ENCODE measurements at places on chromosomes 2 and 18.

- DNase-seq = no peak
Measured at GRCh38 chr2:128366713-128367511, 48.2 kb upstream of the HS6ST1 start.

GRCh38 chr2:31390324-31390723 lies 24.2 kb downstream of the XDH start:
- DNase-seq = no peak

GRCh38 chr2:115084446-115084845 lies 642.0 kb downstream of the DPP10 start:
- DNase-seq = no peak

GRCh38 chr2:68404164-68404563 lies 39.1 kb downstream of the PLEK start:
- DNase-seq = no peak

DNA sequence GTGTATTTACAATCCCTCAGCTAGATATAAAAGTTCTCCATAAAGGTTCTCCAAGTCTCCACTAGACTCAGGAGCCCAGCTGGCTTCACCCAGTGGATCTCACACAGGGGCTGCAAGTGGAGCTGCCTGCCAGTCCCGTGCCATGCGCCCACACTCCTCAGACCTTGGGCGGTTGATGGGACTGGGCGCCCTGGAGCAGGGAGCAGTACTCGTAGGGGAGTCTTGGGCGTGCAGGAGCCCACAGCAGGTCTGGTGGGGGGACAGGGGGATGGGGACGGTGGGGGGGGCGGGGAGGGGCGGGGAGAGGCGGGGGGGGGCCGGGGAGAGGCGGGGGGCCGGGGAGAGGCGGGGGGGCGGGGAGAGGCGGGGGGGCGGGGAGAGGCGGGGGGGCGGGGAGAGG lies 54.7 kb upstream of the RND3 start:
- DNase-seq = no peak

- DNase-seq = no peak
Measured at GRCh38 chr18:21053127-21053526, 58.5 kb downstream of the ROCK1 start.

DNA sequence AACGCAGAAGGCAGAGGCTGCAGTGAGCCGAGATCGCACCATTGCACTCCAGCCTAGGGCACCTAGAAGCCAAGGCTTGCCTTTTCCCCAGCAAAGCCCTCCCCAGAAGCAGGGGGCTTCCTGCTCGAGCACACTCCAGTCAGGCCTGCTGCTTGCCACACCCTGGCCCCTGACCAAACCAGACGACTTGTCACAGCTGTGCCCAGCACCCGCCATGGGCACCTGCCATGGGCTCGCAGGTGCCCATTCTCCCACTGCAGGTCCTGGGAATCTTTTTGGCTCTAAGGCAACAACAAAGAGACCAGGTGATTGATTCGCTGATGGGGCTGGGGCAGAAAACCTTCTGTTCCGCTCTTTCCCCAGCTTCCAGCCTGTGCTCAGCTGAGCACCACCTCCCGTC lies 4.9 kb downstream of the KCNK3 start:
- DNase-seq = no peak

GRCh38 chr18:49432602-49433001 lies 27.8 kb downstream of the DYM start:
- DNase-seq = no peak

DNA sequence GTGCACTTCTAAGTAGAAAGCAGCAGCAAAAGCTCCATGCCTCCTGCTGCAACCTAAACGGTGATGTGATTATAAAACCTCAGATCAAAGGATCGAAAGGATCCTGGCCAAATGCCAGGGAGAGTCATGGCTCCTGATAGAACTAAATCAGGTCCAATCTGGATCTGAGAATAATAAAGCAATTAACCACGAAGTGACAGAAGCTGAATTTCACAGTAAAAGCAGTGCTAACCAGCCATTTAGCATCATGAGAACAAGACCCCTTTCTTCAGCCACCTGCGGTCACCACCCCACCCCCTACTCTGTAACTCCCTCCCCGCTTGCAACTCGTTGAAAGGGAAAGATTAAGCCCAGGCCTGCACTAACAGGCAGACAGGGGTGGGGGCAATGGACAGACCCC lies 748.7 kb downstream of the BCL11A start:
- DNase-seq = no peak

- no peak for DNase-seq
Measured at GRCh38 chr2:231884438-231885140, 41.6 kb downstream of the NPPC start.

- DNase-seq = no peak
Measured at GRCh38 chr2:150129921-150130575, 357.4 kb downstream of the RND3 start.

DNA sequence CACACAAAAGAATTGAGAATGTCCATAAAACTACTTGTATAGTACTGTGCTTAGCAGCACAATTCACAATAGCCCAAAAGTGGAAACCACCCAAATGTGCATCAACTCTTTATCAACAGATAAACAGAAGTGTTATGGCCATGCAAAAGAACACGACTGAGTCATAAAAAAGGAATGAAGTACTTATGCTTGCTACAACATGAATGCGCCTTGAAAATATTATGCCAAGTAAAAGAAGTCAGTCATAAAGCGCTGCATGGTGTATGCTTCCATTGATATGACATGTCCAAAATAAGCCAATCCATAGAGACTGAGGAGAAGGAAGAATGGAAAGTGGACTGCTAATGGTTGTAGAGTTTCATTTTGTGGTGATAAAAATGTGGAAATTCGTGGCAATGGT lies 12.1 kb upstream of the MAP2 start:
- DNase-seq = no peak

DNA sequence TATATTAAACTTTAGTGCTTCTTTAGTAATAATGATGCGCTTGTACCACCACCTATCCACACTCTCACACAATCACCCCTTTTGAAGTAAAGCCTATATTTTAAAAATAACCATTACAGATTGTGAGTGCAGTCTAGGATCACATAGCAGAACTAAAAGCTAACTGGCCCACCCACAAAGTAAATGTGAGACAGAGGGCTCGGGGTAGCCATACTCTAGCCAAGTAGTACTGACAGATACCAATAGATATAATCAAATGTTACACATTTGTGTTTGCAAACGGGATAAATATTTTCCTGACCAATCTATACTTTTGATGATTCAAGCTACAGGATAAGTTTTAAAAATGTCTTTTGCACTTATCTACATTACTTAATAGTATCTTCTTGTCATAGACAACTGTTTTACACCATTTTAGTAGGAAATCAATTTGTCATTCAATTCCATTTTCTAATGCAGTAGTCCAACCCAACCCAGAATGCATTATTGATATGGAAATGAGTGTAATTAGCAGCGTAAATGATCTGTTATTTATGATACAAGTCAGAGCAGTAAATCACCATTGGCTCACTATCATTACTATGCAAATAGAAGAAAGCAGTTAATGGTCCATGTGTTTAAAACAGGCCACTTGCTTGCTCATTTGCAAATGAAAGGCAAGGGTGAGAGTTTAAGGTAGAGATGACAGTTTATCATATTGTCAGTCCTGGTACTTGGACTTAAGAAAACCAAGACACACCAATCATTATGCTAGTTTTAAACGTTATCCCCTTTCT lies 111.8 kb downstream of the ERBB4 start:
- DNase-seq = no peak

- no peak for DNase-seq
Measured at GRCh38 chr18:44735096-44735495, 54.4 kb downstream of the SETBP1 start.

- DNase-seq = no peak
Measured at GRCh38 chr2:161471631-161472030, 55.5 kb downstream of the TBR1 start.

DNA sequence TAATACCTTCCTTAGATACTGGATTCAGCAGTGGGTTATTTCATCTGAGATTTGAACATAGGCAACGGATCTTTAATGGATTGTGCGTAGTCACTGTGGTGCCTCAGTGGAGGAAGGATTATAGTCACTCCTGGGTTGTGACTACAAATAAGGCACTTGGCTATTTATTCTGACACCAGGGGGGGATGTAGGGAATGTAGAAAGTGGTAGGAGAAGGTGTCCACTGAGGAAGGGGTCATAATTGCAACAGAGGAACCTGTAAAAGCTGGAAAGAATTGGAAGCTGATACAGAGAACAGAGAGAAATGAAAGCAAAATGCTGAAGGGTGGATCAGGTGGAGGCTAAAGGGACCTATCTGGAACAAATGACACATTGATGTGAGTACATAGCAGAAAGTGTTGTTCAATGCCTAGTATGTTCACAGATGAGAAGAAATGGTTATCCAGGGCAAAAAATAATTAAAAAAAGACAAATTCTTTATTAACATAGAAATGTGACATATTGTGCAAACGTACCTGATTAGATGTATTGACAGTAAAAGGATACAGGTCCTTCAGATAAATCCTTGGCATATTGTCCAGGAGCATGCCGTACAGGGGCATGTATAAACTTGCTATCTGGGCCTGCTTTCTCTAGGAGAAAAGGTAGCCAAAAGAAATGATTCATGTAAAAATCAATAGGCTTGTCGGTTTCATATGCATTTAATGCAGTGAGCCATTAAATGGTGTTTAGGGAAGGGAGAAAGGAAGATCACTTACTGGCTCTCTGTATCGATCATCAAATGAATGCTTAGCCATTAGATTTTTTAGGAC lies 91.2 kb upstream of the CCDC195 start:
- no peak for DNase-seq

DNA sequence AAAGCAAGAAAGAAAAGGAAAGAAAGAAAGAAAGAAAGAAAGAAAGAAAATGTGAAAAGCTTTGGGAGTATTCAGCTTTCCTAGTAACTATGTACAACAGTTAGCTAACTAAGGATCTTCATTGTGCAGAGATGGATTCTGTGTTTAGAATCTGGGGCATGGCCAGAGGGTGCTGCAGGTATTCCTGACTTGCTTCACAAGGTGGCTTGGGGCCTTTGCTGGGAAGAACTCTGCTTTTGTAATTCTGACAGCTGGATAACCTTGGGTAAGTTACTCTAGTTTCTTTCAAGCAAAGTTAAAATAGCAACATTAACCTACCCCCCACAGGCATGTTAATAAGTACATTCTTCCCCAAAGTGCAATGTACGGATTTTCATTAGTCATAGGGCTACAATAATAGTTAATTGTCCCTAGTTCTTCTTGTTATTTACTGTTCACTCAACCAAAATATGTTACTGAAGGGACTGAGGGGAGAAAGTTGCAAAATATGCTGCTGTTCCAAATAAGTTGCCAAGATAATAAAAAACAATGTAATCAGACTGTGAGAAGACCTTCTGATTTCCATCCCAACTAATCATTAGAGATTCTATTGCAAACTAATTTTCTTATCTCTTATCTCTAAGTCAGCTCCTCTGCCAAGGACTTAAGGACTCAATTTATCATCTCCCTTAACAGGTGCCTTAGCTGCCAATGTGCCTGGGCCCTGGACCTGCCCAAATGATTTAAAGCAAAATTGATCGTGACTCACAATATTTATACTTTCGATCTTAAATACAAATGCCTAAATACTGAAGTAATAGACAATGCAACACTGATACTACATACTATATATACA lies 50.3 kb downstream of the SERPINB8 start:
- no peak for DNase-seq

GRCh38 chr18:3692113-3692621 lies 242.2 kb downstream of the TGIF1 start:
- DNase-seq = no peak

GRCh38 chr2:119683074-119683712 lies 4.2 kb downstream of the TMEM177 start:
- DNase-seq = no peak

DNA sequence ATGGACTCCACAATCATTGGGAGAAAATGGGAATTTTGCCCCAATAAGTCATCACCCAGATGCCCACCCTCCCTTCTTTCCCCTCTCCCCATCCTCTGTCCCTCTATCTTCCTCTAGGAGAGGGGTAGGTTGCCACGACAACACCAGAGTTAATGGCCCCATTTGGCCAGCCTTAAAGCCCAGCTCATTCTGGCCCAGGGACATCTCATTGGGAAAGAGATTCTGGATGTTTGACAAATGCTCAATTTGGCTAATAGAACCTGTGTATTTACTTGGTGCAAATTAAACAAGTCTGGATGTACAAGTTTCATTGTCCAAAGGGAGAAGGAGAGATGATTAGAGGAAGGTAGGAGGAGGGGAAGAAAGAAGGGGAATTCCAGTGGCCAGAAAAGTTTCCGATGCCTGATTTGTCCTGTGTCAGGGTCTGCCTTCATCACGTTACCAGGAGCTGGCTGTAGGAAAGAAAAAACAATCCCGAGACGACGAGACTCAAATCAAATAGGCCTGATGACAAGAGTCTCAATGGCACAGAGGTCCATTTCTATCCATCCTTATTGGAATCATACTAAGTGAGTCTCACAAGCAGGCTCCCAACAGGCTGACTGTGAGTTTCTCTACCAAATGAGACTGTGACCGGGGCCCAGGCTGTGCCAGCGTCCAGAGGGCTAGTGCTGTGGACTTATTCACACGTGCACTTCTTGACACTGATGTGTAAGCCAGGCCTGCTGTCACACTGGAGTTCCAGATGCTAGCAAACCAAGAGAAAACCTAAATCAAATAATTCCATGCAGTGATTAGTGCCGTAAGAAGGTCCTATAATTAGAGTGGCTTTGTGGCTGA lies 265.2 kb upstream of the APCDD1 start:
- no peak for DNase-seq

DNA sequence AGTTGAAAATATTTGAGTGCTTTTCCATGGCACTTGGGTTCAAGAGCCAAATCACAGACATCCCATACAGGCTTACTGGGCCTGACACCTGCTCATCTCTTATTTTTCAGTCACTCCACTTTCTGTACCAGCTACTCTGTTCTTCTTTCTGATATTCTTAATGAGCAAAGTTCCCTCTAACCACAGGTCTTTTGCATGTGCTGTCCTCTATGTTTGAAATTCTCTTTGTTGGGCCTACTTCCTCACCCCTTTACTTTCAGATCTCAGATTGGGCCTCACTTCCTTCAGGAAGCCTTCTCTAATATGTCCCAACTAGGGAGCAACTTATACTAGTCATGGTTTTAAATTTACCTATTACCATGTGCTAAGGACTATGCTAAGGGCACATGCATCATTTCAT lies 81.8 kb upstream of the RBMS1 start:
- no peak for DNase-seq
